ENCODE measurements at places on chromosomes 16 and 17.

DNA sequence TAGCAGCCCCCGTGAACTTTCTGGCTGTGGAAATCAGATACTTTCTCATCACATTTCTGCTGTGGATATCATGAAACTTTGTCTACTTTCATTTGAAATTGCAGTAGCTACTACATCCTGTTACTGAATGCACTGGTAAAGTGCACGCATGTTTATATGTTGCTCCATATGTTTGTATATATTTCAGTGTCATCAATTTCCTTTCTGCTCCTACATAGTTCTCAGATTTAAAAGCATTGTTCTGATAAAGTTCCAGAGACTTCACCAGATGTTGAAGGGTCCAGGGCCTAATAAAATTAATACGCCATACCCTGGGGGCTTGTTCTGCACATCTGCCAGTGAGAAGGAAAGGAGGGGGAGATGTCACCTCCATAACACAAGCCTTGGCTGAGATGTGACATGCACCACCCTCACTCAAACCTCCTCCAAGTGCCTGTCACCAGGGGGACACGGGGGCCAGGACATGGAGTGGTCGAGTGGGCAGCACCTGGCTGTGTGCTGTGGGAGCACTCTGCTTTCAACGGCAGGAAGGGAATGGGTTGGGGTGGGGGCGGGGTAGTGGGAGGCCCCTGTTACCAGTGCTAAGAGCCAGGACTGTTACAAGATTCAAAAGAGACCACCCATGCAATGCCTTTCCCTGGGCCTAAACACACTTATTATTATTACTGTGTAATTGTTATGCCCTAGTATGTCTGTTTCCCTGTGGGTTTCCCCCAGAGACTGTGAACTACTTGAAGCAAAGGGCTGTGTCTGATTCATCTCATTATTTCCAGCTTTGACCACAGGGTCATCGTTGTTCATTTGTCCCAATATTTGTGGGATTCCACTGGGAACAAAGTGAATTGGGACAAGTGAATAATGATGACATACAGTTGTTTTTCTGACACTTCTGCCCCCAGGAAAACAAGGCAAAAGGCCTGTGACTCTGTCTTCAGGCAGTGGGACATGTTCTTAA is 193.4 kb downstream of the FOXL1 start:
- DNase-seq: peak; percentile 30

GRCh38 chr16:47611848-47612493 is 150.8 kb downstream of the PHKB start:
- DNase-seq: no peak

GRCh38 chr16:80260906-80261311 is 279.9 kb upstream of the DYNLRB2 start:
- DNase-seq: no peak

DNA sequence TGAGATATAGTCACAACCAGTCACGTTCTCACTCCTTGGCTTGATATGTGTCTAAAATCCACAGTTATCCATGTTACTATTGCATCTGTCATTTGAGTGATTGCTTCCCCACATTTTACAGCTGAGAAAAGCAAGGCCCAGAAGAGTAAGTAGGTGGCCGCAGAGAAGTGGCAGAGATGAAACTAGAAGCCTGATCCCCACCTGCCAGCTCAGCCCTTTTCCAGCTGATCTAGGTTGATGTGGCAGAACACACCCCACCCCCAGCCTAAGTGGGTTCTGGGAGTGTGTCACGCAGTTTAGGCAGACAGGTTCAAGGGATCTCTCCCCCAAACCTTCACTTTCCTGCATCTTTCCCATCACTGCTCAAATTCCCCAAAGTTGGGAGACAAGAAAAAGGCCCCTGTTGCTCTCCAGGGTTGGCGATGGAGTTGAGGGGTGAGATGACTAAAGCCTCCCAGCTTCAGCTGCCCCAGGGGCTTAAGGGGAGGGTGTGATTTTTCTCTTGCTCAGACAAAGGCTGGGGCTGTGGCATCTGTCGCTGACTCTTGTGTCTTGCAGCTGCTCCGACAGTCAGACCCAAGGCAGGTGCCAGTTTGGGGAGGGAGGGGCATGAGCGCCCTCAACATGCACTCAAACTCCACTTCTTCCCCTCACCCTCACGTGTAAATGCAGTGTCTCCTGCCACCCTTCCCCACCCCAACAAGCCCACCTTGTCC is 48.9 kb upstream of the LHX1 start:
- no peak for DNase-seq

DNA sequence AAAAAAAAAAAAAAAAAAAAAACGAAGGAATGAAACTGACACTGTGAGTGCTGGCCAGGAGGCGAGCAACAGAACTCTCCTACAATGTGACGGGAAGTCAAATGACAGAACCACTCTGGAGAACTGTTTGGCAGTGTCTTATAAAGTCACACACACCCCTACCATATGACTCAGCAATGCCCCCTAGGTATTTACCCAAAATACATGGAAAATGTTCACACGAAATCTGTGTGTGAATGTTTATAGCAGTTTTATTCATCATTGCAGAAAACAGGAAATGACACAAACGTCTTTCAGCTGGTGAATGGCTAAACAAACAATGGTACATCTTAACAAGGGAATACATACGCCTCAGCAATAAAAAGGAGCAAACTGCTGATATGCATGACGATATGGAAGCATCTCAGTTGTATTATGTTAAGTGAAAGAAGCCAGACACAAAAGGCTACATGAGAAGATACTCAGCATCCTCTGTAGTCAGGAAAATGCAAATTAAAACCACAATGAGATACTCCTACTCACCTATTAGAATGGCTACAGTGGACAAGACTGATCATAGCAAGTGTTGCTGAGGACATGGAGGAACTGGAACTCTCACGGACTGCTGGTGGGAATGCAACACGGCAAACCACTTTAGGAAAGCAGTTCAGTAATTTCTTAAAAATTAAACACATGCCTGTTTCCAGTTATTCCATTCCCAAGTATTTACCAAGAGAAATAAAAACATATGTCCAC is 74.7 kb downstream of the TBC1D16 start:
- DNase-seq: no peak
